ENCODE measurements at places on chromosomes 1 and 21. TPM values are rescaled to one million over a fixed set of nuclear protein-coding genes. Genes with fewer than 3 reads are reported as not detected.

The WDR64 gene
- not detected for total RNA-seq

The NR1I3 gene
- not detected for total RNA-seq

The EFNA1 gene
- total RNA-seq, result 0.16 TPM

The SNX7 gene
- total RNA-seq, result 80.3 TPM

The NPHP4 gene
- total RNA-seq, result 9.6 TPM

The ISG15 gene
- 39.6 TPM for total RNA-seq

The AMY2B gene
- 17.1 TPM for total RNA-seq

Data from fibroblast of the aortic adventitia (primary cell).